ENCODE measurements at places on chromosomes 3 and 15.

DNA sequence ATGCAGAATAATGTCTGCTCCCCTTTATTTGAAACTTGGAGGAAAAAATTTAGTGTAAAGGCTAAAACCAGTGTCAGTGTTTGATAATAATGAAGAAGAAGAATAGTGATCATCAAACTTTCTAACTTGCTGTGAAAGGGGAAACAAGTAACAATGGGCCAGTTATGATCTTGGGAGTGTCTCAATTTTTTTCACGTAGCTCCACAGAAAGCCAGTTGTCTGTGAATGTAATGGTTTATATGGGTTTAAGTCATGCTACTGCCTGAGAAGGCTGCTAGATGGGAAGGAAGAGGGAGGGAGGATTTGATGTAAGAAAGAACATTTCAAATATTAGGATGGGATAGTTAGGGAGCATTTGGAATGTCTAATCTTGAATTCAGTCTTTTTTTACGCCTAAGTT, 21.1 kb upstream of the SSR3 start:
- DNase-seq = no peak

DNA sequence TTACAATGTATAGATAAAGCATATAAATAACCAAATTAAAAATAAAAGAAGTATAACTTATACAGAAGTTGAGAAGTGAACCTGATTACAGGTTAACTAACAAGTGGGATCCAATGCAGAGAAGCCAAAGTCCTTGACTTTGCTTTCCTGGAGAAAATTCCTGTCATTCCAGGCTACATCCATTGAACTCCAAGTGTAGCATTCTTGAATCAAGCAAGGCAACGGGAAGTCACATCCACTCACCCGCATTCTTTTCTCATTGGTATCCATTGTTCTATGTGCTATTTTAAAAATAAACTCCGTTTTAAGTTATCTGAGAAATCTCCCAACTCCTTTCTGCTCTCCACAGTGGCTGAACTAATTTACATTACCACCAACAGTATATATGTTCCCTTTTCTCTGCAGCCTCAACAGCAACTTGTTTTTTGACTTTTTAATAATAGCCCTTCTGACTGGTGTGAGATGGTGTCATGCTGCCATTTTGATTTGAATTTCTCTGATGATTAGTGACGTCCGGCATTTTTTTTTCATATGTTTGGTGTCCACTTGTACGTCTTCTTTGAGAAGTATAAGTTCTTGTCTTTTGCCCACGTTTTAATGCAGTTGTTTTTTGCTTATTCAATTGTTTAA, 534.3 kb downstream of the ROBO1 start:
- no peak for DNase-seq

GRCh38 chr3:57434041-57434440, 110.1 kb downstream of the DNAH12 start:
- DNase-seq = no peak

DNA sequence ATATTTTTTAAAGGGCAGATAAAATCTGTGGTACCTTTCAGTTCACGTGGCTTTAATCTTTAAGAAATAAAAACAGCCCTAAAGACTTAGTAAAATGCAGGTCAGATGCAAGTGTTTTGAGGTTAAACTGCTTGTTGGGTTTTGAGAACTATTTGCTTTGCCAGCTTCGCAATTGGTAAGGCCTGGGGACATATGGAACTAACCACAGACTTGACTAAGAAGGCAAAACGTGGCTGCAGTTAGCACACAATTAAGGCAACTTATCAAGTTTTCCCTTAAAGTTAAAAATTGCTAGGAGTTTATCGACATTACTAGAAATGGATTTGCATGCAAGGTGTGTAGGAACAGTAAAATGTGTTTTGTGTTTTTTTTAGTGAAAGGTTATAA, 206.9 kb downstream of the ZNF385D start:
- DNase-seq = no peak

DNA sequence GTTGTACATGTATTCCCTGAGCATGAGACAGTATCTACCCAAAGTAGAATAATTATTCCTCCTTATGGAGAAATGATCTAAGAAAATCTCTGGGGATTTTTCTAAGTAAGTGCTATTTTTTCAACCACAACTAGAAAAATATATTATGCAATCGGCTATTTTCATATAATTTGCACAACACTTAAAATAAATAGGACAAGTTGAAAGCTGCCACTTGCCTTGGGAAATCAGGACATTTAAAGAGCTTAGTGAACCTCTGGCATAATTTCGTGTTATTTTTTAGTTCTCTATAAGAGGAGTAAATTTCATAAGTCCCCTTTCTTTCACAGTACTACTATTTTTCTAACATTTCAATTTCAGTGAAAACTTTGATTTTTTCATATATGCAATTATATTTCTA, 672.1 kb downstream of the OTOL1 start:
- no peak for DNase-seq

DNA sequence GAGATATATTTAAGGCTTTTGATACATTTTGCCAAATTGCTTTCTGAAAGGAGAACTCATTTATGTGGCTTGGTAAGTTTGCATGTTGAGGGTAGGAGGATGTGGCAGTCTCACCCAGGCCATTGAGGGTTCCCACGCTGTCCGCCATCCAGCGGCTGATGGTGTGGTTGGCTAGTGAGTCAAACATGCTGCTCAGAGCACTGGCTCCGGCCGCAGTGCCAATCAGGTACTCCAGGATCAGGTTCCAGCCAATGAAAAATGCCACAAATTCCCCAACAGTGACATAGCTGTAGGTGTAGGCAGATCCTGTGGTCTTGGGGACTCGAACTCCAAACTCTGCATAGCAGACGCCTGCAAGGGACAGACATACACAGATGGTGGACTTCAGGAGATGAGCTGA, 82.3 kb downstream of the CLDN11 start:
- DNase-seq = no peak
